Posterior cingulate gyrus (tissue), 11 donors: ENCODE measurements at places on chromosomes 1 and 21.
A peak's percentile ranks its signal among the peaks of the same experiment; 100 is the strongest.

DNA sequence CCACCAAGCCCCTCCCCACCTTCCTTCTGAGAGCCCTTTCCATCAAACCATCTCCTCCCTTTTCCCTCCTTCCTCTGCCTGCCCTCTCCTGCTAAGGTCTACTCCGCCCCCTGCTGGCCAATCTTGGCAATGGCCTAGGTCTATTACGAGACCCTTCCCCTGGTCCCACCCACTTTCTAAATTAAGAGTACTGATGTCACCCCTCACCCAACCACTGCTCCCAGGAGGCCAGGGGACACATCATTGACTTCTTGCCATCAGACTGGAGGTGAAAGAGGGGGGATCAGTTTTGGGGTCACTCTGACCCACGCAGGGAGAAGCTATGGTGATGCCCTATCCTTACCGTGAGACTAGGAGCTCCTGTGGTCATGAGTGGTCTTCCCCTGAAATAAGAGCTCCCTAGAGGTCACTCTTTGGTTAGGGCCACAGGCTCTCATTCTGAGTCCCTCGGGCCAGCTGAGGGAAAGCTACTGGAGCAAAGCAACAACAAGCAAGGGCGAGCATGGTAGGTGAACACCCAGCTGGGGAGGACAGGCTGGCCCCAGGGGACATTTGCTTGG, 34.6 kb upstream of the S100A7 start:
- DNase-seq: peak; percentile 64

- peak; percentile 96 for DNase-seq
These were observed at the start of gene H3-3A for GRCh38 chr1:226062558-226063223. Gene H3-3A, plus strand, starts transcription at chr1:226062716. Its CDS starts 1,636 bp downstream, at chr1:226064352.

DNA sequence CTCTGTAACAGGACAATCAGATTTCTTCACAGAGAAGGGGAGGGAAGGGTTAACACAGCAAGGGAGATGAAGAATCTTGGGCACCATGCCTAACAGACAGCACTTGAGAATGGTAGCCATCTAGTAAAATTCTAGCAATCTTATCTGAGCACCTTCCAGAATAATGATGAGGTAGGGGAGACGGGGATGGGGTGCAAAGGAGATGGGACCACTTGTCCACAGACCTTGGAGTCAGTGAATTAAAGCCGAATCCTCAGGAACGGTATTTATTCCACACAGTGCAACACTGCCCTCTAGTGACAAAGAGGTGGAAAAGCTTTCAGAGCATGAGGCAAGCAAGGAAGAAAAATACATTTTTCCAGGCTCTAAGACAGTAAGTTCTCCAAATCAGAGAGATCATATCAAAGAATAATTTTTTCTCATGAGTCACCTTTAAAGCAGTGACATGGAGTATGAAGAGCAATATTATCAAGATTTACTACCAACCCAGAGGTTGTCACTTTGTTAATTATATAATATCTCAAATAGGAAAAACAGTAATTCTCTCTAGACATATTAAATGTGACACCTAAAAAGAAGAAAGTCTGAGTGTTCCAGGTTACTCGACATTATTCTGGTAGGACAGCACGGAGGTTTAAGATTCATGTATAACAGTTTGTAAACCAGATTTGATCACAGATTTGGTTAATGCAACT, 43.3 kb upstream of the LPAR3 start:
- no peak for DNase-seq

DNA sequence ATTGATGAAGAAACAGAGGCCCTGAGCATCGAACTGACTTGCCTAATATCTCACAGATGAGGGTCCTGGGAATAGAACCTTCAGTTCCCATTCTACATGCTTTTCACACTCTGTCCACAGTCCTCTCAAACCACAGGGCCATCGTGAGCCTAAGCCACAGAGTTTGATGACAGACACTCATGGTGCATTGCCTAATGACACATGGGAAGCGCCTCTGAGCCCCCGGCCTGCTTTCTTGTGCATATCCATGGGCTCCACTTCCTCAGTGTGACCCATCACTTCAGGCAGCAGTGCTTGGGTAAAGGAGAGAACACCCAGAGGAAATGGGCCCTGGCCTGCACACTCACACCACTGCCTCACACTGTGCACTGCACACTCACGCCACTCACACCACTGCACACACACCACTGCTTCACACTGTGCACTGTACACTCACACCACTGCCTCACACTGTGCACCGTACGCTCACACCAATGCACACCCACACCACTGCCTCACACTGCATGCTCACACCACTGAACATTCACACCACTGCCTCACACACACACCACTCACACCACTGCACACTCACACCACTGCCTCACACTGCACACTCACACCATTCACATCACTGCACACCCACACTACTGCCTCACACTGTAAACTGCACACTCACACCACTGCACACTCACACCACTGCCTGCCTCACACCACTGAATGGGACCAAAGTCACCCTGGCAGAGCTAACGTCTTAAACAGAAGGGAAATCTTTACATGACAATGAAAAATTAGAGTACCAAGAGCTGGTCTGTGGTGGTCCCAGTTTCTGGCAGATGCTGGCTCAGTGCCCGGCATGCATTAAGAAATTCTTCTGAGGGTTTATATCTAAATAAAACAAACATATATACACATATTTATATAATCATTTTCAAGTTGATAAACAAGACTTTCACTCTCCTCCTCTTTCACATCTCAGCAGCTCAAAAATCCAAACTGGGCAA, 53.0 kb downstream of the KANK4 start:
- DNase-seq: no peak

GRCh38 chr1:153087652-153088051, 6.7 kb downstream of the SPRR2E start:
- DNase-seq: no peak

- DNase-seq: no peak
These were observed 59.6 kb downstream of the HUNK start for GRCh38 chr21:31932470-31932764.

DNA sequence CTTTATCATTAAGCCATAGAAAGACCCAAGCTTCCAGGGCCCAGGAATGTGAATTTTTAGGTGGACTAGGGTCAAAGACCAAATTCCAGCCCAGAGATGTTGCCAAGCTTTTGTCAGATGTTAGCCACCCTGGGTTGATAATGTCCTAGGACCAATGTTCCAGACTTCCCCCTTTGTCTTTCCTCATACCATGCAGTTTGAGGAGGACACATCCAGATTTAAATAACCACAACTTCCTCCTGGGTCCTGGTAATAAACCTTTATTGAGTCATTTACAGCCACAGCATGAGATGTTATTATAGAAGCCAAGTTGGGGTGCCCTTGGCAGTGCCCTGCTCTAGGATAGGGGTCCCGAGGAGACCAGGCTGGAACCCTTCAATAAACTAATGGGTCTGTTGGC, 5.9 kb downstream of the TNR start:
- DNase-seq: no peak
